KBM-7 (cell line): ENCODE measurements at places on chromosomes 7 and 10.

- no peak for DNase-seq
Observed at GRCh38 chr10:79333513-79333912, 13.8 kb upstream of the PPIF start.

- DNase-seq = peak; percentile 24
Observed at GRCh38 chr7:134016223-134016941, 110.8 kb upstream of the LRGUK start.

DNA sequence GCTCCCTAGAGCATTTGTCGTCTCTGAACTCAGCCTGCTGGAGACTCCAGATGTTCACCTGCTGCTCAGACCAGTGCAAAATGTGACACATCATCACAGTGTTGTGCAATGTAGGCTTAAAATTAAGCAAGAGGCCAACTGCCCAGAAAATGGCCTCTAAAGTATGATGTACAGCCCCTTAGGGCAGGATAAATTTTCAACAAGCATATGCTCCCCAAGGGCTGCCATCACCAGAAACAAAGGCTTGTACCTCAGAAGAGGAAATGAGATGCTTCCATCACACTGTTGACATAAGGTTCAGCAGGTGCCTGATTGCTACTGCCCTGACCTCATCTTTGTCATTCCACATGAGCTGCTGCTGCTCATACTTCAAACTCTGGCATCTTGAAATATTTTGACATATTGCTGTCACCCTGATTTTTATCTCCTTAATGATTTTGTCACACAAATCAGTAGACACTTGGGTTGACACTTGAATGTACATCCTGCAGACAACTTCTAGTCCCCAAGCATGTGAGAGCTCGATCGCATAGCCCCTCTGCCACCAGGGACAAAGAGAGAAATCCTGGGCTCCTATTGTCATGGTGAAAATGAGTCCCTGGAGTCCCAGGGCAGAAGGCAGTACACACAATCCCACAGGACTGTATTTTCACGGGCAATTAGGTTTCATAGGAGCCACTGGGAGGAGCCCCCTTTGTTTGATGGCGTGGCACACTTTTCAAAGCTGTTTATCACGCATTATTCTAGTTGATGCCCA is 219.7 kb upstream of the STK17A start:
- no peak for DNase-seq

DNA sequence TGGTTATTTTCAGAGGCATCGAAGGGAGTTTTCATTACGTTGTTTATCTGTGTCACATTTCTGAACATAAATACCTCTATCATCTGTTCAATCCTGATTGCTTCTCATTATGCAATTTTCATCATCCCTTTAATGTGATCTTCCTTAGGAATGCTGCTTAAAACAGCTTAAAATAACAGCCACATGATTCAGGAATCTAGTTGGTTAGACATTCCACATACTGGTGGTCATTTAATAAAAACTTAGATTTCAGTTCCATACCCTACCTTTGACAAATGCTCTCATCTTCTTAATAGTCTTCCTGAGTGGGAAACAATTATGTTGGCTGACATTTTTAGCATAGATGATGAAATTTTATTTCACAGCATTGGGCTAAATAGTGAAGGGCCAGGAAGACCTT is 191.3 kb upstream of the CDCA7L start:
- DNase-seq = no peak

- peak; percentile 32 for DNase-seq
Observed at GRCh38 chr10:63744060-63744941, 223.1 kb downstream of the REEP3 start.

DNA sequence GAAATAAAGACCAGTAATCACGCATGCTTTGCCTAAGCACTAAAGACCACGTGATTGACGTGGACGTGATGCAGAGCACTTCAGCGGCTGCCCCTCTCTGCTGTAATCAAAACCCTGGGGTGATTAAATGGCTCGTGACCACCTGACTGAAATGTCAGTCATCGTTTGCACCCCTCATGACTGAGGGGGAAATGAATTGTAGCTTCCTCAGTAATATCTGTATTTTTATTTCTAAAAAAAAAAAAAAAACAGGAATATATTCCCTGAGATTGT is 148.1 kb upstream of the RSU1 start:
- DNase-seq = no peak

- peak; percentile 24 for DNase-seq
Observed at GRCh38 chr7:4823441-4824119, 38.2 kb downstream of the PAPOLB start.
